Activated CD8-positive, alpha-beta memory T cell treated with anti-CD3 and anti-CD28 coated beads for 1 hour (primary cell): ENCODE measurements at places on chromosomes 16 and 17.

DNA sequence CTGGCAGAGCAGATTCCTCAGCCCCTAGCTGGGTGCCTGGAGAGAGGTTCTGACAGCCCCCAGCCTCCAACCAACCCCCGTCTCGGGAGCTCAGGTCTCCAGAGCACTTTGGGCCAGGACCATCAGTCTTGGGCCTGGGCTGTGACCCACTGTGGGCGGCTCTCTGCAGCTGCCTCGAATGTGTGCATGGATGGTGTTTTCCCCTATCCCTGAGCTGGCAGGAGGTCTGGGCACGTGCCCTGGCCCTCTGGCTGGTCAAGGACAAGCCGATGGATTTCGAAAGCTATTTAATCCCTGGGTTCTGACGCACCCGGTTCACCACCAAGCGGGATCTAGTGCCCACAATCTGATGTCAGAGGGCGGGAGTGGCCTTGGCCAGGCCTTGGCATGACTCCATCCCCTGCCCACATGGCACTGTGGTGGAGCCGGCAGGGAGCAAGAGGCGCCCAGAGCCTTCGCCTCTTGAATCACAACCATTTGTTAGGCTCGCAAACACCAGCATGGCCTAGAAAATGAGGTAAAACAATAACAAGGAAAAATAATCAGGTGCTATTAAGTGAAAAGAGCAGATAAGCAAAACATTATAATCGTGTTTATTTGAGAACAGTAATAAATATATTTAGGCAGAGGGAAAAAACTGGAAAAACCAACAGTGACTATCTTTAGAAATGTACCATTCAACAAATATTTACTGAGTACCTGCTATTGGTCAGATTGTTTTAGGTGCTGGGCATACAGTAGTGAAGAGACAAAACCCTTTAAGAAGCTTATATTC, 69.3 kb upstream of the TOB1 start:
- DNase-seq, result no peak

DNA sequence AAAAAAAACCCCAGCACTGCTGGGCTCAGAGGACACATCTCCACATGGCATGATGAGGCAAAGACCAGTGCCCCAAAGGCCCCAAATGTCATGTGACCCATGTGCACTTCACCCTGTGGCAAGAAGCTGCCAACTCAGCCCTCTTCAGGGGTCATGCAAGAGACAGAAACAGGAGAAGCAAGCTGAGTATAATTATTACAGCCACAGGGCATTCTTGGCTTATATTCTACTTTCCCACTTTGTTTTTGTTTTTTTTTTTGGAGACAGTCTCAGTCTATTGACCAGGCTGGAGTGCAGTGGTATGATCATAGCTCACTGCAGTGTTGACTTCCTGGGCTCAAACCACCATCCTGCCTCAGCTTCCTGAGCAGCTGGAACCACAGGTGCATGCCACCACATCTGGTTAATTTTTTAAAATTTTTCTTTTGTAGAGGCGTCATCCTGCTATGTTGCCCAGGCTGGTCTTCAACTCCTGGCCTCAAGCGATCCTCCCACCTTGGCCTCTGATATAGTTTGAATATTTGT, 32.7 kb upstream of the LITAF start:
- DNase-seq, result no peak

DNA sequence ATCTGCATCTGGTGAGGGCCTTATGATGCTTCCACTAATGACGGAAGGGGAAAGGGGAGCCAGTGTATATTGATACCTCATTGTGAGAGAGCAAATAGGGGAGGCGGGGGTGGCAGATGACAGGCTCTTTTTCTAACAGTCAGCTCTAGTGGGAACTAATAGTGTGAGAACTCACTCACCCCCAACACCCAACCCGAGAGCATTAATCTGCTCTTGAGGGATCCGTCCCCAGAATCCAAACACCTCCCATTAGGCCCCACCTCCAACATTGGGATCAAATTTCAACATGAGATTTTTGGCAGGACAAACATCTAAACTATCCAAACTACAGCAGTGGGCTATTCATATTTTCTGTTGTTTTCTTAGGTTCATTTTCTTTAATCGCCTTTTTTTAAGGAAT, 54.4 kb downstream of the BPTF start:
- no peak for DNase-seq

GRCh38 chr16:25093208-25094061, 18.1 kb upstream of the LCMT1 start:
- DNase-seq, result no peak

GRCh38 chr17:67246653-67247415, 1.8 kb upstream of the HELZ start:
- no peak for DNase-seq

GRCh38 chr17:33981711-33982601, 273.1 kb upstream of the CCL2 start:
- DNase-seq, result no peak

DNA sequence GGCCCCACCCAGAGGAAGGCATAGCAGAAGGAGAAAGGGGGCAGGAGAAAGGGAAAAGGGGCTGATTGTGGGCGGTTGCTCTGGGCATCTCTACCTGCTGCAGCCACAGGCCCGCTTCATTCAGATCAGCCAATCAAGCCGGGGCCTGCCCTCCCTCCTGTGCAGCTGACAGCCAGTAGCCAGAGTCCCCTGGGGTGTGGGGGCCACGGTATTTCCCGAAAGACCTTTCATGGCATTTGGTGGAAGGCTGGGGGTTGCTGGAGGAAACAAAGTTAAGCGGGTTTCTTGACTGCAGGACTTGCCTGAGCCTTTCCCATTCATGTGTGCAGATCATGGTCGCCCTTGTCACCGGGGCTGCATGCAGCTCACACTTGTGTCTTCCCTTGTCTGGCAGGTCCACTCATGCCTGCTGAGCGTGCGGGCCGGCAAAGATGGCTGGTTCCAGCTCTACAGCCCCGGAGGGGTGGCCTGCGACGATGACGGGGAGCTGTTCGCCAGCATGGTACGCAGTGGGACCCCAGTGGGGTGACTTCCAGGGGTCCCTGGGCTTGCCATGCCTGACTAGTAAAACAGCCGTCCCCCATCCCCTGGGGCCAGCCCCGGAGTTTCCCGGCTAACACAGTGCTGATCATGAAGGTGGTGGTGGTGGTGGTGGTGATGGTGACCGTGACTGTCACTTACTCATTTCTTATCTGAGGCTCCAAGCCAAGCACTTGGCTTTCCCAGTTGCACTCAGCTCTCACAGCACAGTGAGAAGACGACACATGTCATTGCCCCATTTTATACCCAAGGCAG, 82.7 kb upstream of the PLCG2 start:
- no peak for DNase-seq

DNA sequence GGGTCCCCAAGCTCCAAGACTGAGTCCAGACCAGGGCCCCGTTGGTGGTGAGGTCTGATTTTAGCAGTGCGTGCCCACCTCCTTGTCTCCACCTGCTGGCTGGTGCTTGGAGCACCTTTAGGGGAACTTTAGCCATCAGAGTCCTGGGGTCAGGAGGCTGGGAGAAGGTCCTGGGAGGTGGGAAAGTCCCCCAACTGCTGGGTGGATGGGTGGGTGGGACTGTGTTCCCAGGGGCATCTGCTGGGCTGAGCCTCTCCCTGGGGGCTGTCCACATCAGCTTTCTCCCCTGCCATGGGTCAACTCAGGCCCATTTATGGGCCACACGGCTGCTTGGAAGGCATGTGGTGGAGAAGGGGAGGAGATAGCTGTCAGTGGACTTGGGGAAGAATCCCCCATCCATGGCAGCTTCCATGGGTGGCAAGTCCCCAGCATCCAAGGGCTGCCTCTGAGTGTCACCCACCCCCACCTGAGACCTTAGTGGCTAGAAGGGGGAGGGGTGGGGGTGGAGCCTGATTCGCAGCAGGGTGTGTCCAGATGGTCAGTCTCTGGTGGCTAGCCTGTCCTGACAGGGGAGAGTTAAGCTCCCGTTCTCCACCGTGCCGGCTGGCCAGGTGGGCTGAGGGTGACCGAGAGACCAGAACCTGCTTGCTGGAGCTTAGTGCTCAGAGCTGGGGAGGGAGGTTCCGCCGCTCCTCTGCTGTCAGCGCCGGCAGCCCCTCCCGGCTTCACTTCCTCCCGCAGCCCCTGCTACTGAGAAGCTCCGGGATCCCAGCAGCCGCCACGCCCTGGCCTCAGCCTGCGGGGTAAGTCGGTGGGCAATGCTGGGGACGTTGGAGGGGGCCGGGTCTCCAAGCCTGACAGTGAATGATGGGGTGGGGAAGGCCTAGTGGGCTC, at the start of gene TRPV2:
Gene TRPV2, plus strand, starts transcription at position 541 of the 894 bp plus-strand sequence. CDS start 2,098 bp downstream, outside the sequence.
- DNase-seq, result no peak

DNA sequence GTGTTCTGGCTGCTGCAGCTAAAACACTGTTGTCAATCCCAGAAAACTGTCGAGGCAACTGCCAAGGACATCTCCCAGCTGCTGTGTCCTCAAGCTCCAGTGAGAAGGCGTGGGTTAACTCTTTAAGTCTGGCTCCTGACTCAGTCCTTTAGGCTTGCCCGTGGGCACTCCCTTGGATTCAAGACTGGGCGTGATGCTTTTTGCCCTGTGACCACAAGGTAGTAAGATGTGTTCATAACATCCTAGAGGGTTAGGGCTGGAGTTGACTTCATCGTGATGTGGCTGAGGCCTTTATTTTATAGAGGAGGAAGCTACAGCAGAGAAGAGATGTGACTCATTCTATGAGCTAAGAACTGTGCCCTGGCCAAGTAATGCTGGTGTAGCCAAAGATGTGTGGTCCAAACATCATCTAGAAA, 50.9 kb upstream of the TEKT3 start:
- DNase-seq, result no peak

GRCh38 chr17:29138184-29138955, 41.8 kb downstream of the MYO18A start:
- DNase-seq, result no peak

GRCh38 chr17:45960311-45960710, 38.7 kb upstream of the STH start:
- no peak for DNase-seq

GRCh38 chr16:85257483-85257882, 145.2 kb upstream of the CIBAR2 start:
- no peak for DNase-seq

DNA sequence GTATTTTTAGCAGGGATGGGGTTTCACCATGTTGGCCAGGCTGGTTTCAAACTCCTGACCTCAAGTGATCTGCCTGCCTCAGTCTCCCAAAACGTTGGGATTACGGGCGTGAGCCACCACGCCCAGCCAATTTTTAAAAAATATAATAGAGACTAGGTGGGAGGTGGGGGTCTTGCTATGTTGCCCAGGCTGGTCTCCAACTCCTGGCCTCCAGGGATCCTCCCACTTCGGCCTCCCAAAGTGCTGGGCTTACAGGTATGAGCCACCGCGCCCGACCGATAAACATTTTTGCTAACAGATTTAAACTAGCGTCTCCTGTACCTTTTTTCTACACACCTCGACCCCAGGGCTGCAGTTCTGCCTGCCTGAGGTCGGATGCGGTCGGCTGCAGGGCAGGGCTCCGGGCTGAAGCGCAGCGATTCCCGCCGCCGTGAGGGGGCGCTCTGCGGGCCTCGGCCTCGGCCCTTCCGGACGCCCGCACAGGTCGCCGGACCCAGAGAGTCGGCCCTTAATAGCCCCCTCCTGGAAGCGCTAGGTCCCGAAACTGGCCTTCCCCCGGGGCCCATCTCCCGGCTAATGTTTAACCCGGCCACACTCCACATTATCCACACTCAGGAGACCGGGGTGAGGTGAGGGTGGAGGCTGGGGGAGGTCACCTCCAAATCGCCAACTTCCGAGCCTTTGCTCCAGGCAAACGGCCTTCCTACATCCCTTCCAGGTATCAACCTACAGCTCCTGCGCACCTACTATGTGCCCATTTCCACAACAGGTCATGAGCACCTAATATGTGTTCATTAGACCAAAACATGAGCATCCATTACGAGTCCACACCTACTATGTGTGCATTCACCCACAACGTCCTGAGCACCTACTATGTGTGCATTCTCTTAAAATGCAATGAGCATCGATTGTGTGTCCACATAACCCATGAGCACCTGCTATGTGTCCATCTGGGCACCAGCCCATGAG, 2.0 kb upstream of the GLIS2 start:
- no peak for DNase-seq

GRCh38 chr16:88358023-88358420, 24.7 kb upstream of the ZNF469 start:
- no peak for DNase-seq

DNA sequence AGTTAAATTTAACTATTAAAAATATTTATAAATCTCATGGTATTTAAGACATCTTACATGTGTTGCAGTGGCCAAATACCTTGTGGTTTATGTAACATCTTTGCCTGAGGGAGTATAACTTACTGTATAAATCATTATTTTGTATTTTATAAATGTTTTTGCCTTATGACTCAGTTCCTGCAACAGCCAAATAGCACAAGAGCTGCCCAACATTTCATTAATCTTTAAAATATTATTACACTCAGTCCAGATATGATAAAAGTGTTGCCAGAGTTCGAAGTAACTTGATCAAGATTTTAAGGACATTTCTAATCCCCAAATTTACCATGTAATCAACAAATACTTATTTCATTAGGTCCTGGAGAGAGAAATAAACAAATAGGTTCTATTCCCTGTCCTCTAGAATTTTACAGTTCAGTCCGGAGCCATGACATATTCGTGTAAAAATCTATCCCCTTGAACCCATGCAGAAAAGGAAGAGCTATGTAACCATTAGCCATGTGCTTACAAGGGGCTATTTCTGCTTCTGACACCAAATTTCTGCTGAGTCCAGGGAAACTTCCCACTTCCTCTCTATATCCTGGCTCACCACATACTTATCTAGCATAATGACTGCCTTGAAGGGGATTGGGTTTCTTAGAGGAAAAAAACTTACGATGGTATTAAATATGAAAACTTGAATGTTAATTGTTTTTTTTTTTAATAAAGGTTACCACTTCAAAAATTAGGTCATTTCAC, 44.0 kb downstream of the IRX6 start:
- no peak for DNase-seq

GRCh38 chr16:76386784-76387183, 109.6 kb downstream of the CNTNAP4 start:
- DNase-seq, result no peak

- DNase-seq, result no peak
These were observed 457.9 kb upstream of the CDH5 start for GRCh38 chr16:65908568-65908967.

- DNase-seq, result no peak
These were observed 14.2 kb downstream of the CLCN7 start for GRCh38 chr16:1460602-1461138.

GRCh38 chr16:89161763-89162713, 9.5 kb upstream of the CDH15 start:
- no peak for DNase-seq

GRCh38 chr16:31085411-31085810, 3.3 kb downstream of the PRSS53 start:
- DNase-seq, result no peak

- no peak for DNase-seq
These were observed 111.4 kb downstream of the METRNL start for GRCh38 chr17:83190601-83191387.

GRCh38 chr16:28531777-28532744, 6.7 kb downstream of the NUPR1 start:
- no peak for DNase-seq

GRCh38 chr17:79361873-79362771, 248.7 kb downstream of the RBFOX3 start:
- no peak for DNase-seq

DNA sequence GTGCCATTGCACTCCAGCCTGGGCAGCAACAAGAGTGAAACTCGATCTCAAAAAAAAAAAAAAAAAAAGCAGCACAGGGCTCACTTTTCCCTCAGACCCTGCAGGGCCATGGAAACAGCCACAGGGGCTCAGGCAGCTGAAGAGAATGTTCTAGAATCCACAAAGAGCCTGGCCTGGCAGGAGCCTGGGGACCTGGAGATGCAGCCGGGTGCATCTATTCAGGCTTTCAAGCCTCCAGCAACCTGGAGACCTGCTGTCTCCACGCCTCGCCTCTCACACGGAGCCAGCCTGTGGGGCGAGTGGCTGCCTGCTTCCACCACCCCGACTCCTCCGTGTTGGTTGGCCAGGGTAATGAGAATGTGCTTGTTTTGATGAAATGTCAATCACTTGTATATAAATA, 44.0 kb upstream of the MEAK7 start:
- no peak for DNase-seq
